ENCODE measurements at places on chromosomes 2 and 18. TPM values are rescaled to one million over a fixed set of nuclear protein-coding genes. Genes with fewer than 3 reads are reported as not detected.
A peak's percentile ranks its signal among the peaks of the same experiment; 100 is the strongest.

The AQP12B gene
- polyA plus RNA-seq = not detected

The CHST10 gene
- 17.6 TPM for polyA plus RNA-seq

The SELENOI gene
- polyA plus RNA-seq = 6.2 TPM

The KIDINS220 gene
- polyA plus RNA-seq = 22.8 TPM

The CIDEA gene
- polyA plus RNA-seq = not detected

The CHN1 gene
- 46.9 TPM for polyA plus RNA-seq

The MDH1B gene
- polyA plus RNA-seq = 1.7 TPM

The DSC3 gene
- not detected for polyA plus RNA-seq

The MZT2B gene
- 222 TPM for polyA plus RNA-seq

GRCh38 chr2:179796213-179797007 is 65.0 kb downstream of the ZNF385B start:
- no peak for DNase-seq
- H3K4me3 ChIP-seq = no peak overlapping the region
- no peaks in the 10 kb centered on the region for H3K27me3 ChIP-seq
- no peaks in the 10 kb centered on the region for H3K36me3 ChIP-seq
- H3K4me1 ChIP-seq = no peaks in the 10 kb centered on the region
- H3K27ac ChIP-seq = no peak overlapping the region

DNA sequence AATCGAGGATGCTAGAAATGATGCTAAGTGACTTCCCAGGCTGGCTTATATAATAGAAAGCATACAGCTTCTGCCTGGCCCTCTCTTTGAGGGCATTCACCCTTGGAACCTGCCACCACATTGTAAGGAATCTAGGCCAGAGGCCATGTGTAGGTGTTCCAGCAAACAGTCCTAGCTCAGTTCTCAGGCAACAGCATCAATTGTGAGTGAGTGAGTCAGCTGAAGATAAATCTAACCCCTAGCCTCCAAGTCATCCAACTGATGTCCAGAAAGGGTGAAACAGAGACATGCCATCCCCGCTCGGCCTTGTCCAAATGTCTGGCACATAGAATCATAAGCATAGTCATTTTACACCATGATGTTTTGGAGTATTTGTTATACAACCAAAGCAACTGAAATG is 324.3 kb upstream of the KLHL14 start:
- H3K27ac ChIP-seq = no peak overlapping the region
- no peak overlapping the region for H3K4me3 ChIP-seq
- no peaks in the 10 kb centered on the region for H3K27me3 ChIP-seq
- no peak for DNase-seq
- no peaks in the 10 kb centered on the region for H3K36me3 ChIP-seq

GRCh38 chr18:69626643-69627242 is 226.1 kb downstream of the DOK6 start:
- peaks cover 12% of the 10 kb centered on the region for H3K4me1 ChIP-seq
- no peaks in the 10 kb centered on the region for H3K36me3 ChIP-seq
- H3K4me3 ChIP-seq = no peak overlapping the region
- H3K27me3 ChIP-seq = no peaks in the 10 kb centered on the region

DNA sequence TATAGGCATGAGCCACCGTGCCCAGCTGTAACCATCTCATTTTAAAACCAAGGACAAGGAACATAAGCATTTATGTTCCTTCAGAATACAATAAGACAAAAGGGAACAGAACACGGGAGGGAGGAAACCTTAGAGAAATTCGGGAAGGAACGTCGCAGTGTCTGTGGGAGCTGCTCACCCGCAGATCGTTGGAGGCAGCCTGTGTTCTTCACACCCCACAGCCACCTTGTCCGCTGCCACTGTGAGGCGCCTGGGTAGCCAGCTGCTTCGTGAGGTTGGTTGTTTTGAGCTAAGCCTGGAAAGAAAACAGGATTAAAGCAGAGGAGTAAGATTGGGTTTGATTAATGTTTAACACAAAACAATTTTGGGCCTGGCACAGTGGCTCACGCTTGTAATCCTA is 250.0 kb downstream of the FHOD3 start:
- H3K27ac ChIP-seq = no peak overlapping the region
- H3K27me3 ChIP-seq = no peaks in the 10 kb centered on the region
- H3K36me3 ChIP-seq = 0 out of 2 replicates have a peak, but pooled peaks cover 4% of the 10 kb centered on the region
- DNase-seq = no peak

DNA sequence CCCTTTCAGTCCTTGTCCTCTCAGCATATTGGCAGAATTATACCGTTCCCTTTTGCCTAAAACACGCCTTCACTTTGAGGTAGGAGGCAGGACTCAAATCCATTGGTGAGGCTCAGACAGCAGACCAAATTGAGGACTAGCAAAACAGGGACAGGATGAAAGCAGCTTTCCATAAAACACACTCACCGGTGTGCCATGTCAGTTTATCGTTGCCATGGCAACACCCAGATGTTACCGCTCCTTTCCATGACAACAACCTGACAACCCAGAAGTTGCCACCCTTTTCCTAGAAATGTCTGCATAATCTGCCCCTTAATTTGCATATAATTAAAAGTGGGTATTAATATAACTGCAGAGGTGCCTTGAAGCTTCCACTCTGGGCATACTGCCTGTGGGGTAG is 730.4 kb downstream of the METTL4 start:
- H3K27ac ChIP-seq = no peak overlapping the region
- H3K4me3 ChIP-seq = no peak overlapping the region
- DNase-seq = no peak
- H3K36me3 ChIP-seq = no peaks in the 10 kb centered on the region
- no peaks in the 10 kb centered on the region for H3K27me3 ChIP-seq
- no peaks in the 10 kb centered on the region for H3K4me1 ChIP-seq

GRCh38 chr2:197847651-197848401 is 43.4 kb downstream of the PLCL1 start:
- no peak overlapping the region for H3K27ac ChIP-seq
- H3K4me3 ChIP-seq = no peak overlapping the region
- no peaks in the 10 kb centered on the region for H3K27me3 ChIP-seq
- H3K36me3 ChIP-seq = no peaks in the 10 kb centered on the region

DNA sequence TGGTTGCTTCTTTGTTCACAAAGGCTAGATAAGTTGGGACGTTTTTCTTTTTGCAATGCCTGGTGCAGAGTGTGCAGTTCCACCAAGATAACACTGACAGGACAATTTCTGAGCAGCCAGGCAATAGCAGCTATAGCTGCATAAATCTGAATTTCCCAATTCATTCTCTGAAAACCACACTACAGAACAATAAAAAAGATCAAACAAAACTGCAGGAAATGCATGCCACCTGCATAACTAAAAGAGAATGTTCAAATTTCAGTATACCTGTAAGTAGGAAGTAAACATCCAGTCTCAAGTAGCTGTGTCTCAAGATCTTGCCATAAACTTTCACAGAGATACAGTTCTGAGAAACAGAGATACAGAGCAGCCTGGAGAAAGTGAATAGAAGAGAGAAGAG is 5.3 kb upstream of the KCTD18 start:
- H3K4me1 ChIP-seq = no peaks in the 10 kb centered on the region
- H3K4me3 ChIP-seq = no peak overlapping the region
- no peak for DNase-seq
- H3K36me3 ChIP-seq = no peaks in the 10 kb centered on the region
- no peaks in the 10 kb centered on the region for H3K27me3 ChIP-seq

GRCh38 chr2:126945118-126945517 is 46.4 kb downstream of the TEX51 start:
- peaks cover 33% of the 10 kb centered on the region for H3K4me1 ChIP-seq
- H3K36me3 ChIP-seq = no peaks in the 10 kb centered on the region
- H3K4me3 ChIP-seq = no peak overlapping the region
- no peak overlapping the region for H3K27ac ChIP-seq
- no peaks in the 10 kb centered on the region for H3K27me3 ChIP-seq
- DNase-seq = peak; percentile 60

DNA sequence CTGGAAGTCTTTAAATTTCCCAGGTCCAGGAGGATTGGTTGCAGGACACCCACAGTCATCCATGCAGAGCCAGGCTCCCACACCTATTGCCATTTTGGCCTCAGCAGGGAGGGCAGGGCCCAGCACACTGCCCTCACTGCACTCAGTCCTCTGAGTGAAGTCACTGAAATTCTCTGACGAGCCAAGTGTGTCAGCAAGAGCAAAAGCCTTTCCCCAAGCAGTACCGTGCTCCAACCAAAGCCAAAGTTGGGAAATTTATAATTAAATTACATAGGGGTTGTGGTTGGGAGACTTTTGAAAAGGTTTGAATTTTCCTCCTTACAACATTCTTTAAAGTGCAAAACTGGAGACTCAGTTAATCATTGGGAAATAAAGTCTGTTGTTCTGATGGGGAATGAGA is 98.5 kb upstream of the CD226 start:
- peaks cover 42% of the 10 kb centered on the region for H3K4me1 ChIP-seq
- no peak for DNase-seq
- no peaks in the 10 kb centered on the region for H3K27me3 ChIP-seq

- H3K4me3 ChIP-seq = no peak overlapping the region
- DNase-seq = no peak
- no peaks in the 10 kb centered on the region for H3K4me1 ChIP-seq
- H3K27me3 ChIP-seq = 0 out of 2 replicates have a peak, but pooled peaks cover 6% of the 10 kb centered on the region
- no peak overlapping the region for H3K27ac ChIP-seq
- H3K36me3 ChIP-seq = no peaks in the 10 kb centered on the region
These were observed 25.4 kb downstream of the GREB1L start for GRCh38 chr18:21267400-21267799.

DNA sequence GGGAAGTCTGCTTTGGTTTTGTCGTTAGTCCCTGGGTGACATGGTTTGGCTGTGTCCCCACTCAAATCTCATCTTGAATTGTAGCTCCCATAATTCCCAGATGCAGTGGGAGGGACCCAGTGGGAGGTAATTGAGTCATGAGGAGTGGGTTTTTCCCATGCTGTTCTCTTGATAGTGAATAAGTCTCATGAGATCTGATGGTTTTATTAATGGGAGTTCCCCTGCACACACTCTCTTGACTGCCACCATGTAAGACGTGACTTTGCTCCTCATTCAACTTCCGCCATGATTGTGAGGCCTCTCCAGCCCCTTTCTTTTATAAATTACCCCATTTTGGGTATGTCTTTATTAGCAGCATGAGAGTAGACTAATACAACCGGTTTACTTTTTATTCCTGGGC is 405.8 kb upstream of the ID2 start:
- no peak for DNase-seq
- no peaks in the 10 kb centered on the region for H3K36me3 ChIP-seq
- H3K27me3 ChIP-seq = no peaks in the 10 kb centered on the region
- no peaks in the 10 kb centered on the region for H3K4me1 ChIP-seq

GRCh38 chr18:45860971-45861370 is 35.5 kb downstream of the SIGLEC15 start:
- peak overlapping the region; percentile 27 for H3K27ac ChIP-seq
- peaks cover 89% of the 10 kb centered on the region for H3K36me3 ChIP-seq
- H3K4me3 ChIP-seq = no peak overlapping the region
- H3K27me3 ChIP-seq = no peaks in the 10 kb centered on the region
- no peak for DNase-seq

DNA sequence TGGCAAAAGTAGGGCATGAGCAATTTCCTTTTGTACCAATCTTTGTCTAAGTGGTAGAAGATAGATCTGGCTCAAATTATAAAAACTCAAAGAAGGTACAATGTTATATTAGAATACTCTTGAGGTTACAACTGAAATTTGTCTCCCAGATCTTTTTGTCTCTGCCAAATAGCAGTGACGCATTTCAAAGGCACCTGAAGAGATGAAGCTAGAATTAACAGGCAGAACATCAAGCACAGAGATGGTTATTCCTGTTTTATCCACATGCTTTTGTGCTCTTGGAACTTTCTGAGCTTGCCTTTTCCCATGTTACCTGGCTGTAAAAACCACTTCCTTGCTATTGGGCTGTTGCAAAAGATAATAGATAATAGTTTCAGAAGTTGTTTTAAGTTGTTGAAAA is 74.3 kb downstream of the GREB1L start:
- H3K4me3 ChIP-seq = no peak overlapping the region
- no peaks in the 10 kb centered on the region for H3K27me3 ChIP-seq
- no peak for DNase-seq
- no peaks in the 10 kb centered on the region for H3K36me3 ChIP-seq
- H3K27ac ChIP-seq = no peak overlapping the region
- no peaks in the 10 kb centered on the region for H3K4me1 ChIP-seq

DNA sequence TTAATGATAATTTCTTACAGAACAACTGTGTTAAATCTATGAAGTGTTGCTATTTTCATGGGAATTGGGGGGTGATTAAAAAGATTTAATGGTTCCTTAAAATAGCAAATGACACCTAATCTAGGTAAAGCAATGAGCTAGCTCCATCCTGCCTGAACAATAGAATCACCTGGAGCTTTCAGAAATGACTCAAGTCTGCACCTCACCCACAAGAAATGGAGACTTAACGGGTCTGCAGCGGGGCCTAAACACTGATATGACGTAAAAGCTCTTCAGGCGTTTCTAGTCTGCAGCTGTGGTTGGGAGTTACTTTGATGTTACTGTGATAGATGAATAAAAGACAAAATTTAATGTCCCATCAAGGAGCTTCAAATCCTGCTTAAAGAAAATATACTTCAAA is 328.2 kb downstream of the RND3 start:
- no peak overlapping the region for H3K4me3 ChIP-seq
- H3K27ac ChIP-seq = no peak overlapping the region
- H3K27me3 ChIP-seq = no peaks in the 10 kb centered on the region
- no peaks in the 10 kb centered on the region for H3K36me3 ChIP-seq
- peaks cover 9% of the 10 kb centered on the region for H3K4me1 ChIP-seq

DNA sequence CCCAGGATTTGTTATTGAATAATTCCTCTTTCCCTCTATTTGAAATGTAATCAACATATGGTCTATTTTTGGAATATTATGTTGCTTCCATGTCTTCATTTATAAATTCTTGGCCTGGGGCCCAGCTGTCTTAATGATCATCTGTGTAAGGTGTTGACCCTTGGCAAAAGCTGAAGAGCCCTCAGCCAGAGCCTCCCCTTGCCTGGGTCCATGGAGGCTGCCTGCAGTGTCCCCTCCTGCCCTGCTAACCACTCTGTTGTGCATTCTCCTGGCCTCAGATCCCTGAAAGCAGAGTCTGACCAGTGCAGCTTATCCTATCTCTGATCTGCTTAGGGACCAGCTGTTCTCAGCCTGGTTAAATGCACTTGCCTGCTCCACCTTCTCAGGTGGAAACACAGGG is 226.1 kb upstream of the APCDD1 start:
- H3K27me3 ChIP-seq = no peaks in the 10 kb centered on the region
- no peak for DNase-seq
- peaks cover 2% of the 10 kb centered on the region for H3K4me1 ChIP-seq
- H3K36me3 ChIP-seq = no peaks in the 10 kb centered on the region
- no peak overlapping the region for H3K27ac ChIP-seq

- H3K4me3 ChIP-seq = no peak overlapping the region
- no peaks in the 10 kb centered on the region for H3K27me3 ChIP-seq
- H3K36me3 ChIP-seq = peaks cover 58% of the 10 kb centered on the region
- H3K4me1 ChIP-seq = no peaks in the 10 kb centered on the region
These were observed 26.5 kb downstream of the WDR35 start for GRCh38 chr2:19963386-19963785.

DNA sequence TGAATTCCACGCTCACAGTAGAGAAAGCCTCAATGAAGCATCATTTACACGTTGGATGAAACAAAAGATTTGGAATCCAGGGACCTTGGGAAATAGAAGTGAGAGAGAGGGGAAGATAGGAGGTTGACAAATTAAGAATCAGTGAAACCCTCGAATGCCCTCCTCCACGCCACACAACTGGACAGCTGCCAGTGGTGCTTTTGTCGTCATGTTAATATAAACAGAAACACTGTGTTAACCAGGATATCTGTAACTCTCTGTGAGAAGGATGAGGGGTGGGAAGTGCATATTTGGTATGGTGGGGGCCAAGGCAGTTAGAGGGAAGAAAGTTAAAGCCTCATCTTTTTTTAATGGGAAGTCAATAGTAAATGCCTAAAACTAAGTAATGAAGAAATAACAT is 108.7 kb downstream of the GFPT1 start:
- no peaks in the 10 kb centered on the region for H3K36me3 ChIP-seq
- H3K27ac ChIP-seq = no peak overlapping the region
- no peak for DNase-seq
- no peaks in the 10 kb centered on the region for H3K27me3 ChIP-seq
- no peak overlapping the region for H3K4me3 ChIP-seq

- H3K27ac ChIP-seq = no peak overlapping the region
- no peaks in the 10 kb centered on the region for H3K4me1 ChIP-seq
- no peak for DNase-seq
These were observed 63.6 kb downstream of the SLC35F5 start for GRCh38 chr2:113692698-113693428.
